Neural crest cell (in vitro differentiated cells): ENCODE measurements at places on chromosomes 2 and 18. TPM values are rescaled to one million over a fixed set of nuclear protein-coding genes. Genes with fewer than 3 reads are reported as not detected.

DNA sequence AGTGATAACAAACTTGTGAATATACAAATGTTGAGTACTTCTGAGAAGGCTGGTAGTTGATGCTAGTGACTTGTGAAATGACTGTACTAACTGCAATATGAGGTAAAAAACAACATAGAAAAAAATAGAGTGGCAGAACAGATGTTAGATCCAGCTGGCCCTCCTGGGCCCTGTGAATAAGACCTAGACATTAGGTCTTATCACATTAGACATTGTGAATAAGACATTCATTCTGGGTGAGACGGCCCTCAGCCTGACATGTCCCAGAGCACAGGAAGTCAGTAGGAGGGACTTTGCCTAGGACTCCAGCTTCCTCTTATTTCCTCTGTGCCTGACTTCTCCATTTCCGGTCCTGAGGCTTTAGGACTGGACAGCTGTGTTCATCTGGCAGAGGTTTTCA lies 22.9 kb downstream of the DOK1 start:
- H3K4me3 ChIP-seq, result no peak overlapping the region
- peaks cover 5% of the 10 kb centered on the region for H3K27me3 ChIP-seq
- H3K4me1 ChIP-seq, result peaks cover 20% of the 10 kb centered on the region
- H3K27ac ChIP-seq, result peak overlapping the region; percentile 51
- no peaks in the 10 kb centered on the region for H3K36me3 ChIP-seq
- DNase-seq, result no peak

DNA sequence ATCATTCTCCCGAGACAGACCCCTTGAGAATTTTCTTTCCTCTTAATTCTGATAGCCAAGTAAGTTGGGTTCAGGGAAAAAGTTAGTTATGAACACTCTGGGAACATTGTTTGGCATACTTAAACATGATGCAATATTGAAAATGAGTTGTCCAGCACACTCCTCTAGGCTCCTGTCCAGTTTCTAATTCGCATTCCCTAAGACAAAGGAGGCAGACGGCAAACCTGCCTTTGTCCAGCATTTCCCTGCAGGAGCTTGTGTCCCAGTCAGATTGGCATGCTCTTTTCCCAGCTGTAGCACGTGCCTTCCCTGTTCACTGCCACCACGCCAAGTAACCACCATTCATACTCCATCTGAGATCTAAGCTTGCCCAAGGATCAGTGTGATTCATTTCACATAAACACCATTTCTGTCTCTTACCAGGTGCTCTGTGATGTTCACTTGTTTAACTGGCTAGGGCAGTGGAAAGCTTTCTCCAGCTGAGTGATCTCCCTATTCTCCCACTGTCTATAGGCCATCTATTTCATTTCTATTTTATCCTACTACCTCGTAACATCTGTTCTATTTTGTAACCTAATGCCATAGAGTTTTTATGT lies 150.0 kb upstream of the EPB41L3 start:
- no peaks in the 10 kb centered on the region for H3K4me1 ChIP-seq
- no peaks in the 10 kb centered on the region for H3K27me3 ChIP-seq
- H3K36me3 ChIP-seq, result no peaks in the 10 kb centered on the region
- no peak overlapping the region for H3K4me3 ChIP-seq

DNA sequence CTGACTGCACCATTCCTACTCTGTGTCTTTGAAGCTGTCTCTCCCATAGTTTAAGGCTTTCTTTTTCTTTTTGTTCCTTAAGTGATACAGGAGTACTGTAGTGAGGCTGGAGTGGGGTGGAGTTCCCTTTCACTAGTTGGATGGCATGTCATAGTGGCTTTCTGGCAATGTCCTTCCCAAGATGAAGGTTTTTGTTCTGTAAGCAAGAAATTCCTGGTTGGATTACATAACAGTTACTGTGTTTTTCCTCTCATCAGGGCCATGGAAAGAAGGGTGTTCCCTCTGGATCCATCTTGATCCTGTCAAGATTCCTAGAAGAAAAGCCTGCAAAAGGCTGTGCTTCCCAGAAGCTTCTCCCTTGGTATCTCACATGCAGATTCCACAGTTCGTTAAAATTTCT lies 84.2 kb downstream of the ACKR3 start:
- no peak for DNase-seq
- no peaks in the 10 kb centered on the region for H3K27me3 ChIP-seq
- no peak overlapping the region for H3K27ac ChIP-seq
- no peaks in the 10 kb centered on the region for H3K36me3 ChIP-seq
- H3K4me3 ChIP-seq, result no peak overlapping the region

The CAPN14 gene
- total RNA-seq, result 0.36 and 0.47 TPM in 2 replicates

DNA sequence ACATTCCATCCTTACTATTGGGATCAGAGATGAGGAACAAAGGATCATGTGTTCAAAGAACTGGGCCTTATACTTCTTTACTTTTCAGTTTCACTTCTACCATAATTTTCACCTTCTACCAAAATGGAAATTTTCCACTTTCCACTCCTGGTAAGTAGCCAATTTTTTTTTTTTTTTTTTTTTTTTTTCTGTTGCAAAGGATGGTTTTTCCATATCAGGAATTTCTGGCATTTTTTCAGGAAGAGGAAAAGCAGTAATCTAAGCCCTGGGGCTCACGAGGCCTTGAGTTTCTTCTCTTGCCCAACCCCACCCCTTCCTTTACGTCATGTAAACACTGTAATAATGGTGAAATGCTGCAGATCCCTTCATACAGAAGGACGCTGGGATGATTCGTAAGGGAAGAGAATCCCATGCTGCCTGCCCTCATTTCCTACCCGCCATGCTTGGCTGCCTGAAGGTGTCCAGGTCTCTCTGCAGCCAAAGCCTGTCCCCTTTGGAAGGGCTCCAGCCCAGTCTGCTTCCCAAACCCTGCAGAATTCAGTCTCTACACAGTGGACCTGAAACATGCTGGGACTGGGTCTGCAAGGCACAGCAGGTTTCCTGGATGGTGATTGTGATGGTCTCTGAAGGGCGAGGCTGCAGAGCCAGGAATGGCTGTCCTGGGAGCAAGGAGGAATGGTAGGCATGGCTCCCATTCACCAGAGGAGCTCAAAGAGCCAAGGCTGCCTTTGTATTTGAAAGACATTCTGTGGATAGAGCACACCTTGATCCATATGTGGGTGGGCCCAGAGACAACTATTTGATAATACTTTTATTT lies 57.0 kb downstream of the EFR3B start:
- H3K27ac ChIP-seq, result peak overlapping the region; percentile 97
- H3K36me3 ChIP-seq, result peaks cover 37% of the 10 kb centered on the region
- DNase-seq, result no peak
- H3K4me1 ChIP-seq, result peaks cover 25% of the 10 kb centered on the region
- H3K4me3 ChIP-seq, result no peak overlapping the region

GRCh38 chr2:195706161-195706900 lies 49.3 kb downstream of the SLC39A10 start:
- H3K4me3 ChIP-seq, result no peak overlapping the region
- peaks cover 15% of the 10 kb centered on the region for H3K36me3 ChIP-seq
- H3K4me1 ChIP-seq, result no peaks in the 10 kb centered on the region

GRCh38 chr2:193114827-193115226 lies 920.1 kb upstream of the TMEFF2 start:
- no peak overlapping the region for H3K27ac ChIP-seq
- no peak for DNase-seq

GRCh38 chr2:11196246-11196645 lies 41.0 kb downstream of the SLC66A3 start:
- no peak overlapping the region for H3K4me3 ChIP-seq
- peaks cover 9% of the 10 kb centered on the region for H3K36me3 ChIP-seq
- H3K27ac ChIP-seq, result no peak overlapping the region
- no peaks in the 10 kb centered on the region for H3K27me3 ChIP-seq
- H3K4me1 ChIP-seq, result no peaks in the 10 kb centered on the region

The HRH4 gene
- total RNA-seq, result 0.07 TPM in 1 of 2 replicates, not detected in the other

GRCh38 chr2:111665011-111665410 lies 219.0 kb downstream of the ANAPC1 start:
- peaks cover 1% of the 10 kb centered on the region for H3K4me1 ChIP-seq
- peaks cover 4% of the 10 kb centered on the region for H3K36me3 ChIP-seq
- DNase-seq, result no peak
- no peak overlapping the region for H3K4me3 ChIP-seq
- no peaks in the 10 kb centered on the region for H3K27me3 ChIP-seq

The SERPINB3 gene
- total RNA-seq, result not detected in 2 replicates

DNA sequence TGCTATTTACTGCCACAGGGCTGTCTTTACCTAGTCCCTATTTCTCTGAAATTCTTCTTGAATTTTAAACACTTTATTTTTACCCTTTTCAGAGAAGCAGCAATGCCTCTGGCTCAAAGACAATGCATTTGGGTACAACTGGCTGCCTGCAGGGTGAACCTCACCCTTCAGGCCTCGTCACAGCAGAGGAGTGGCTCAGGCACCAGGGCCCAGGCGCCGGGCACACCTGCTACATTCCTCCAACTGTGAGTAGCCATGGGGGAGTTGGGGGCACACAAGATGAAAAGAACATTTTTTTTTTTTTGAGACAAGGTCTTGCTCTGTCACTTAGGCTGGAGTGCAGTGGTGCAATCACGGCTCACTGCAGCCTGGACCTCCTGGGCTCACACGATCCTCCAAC lies 74.9 kb upstream of the KCNE4 start:
- H3K27me3 ChIP-seq, result no peaks in the 10 kb centered on the region
- no peak overlapping the region for H3K27ac ChIP-seq
- H3K36me3 ChIP-seq, result no peaks in the 10 kb centered on the region
- no peaks in the 10 kb centered on the region for H3K4me1 ChIP-seq
- H3K4me3 ChIP-seq, result no peak overlapping the region

DNA sequence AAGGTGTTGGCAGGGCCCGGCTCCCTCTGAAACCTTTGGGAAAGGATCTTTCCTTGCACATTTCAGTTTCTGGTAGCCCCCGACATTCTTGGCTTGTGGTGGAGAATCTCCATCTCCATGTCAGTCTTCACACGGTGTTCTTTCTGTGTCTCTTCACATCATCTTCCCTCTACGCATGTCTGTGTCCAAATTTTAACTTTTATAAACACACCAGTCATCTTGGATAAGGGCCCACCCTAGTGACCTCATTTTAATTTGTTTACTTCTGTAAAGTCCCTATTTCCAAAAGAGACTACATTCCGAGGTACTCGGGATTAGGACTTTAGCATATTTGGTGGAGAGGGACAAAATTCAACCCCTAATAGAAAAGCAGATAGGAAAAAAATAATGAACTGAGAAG lies 138.4 kb downstream of the GALNT3 start:
- DNase-seq, result no peak
- peaks cover 38% of the 10 kb centered on the region for H3K36me3 ChIP-seq
- no peaks in the 10 kb centered on the region for H3K27me3 ChIP-seq
- H3K27ac ChIP-seq, result no peak overlapping the region

The CLHC1 gene
- total RNA-seq, result 22.5 and 23.0 TPM in 2 replicates

The C2orf15 gene
- total RNA-seq, result 0.23 and 0.37 TPM in 2 replicates

DNA sequence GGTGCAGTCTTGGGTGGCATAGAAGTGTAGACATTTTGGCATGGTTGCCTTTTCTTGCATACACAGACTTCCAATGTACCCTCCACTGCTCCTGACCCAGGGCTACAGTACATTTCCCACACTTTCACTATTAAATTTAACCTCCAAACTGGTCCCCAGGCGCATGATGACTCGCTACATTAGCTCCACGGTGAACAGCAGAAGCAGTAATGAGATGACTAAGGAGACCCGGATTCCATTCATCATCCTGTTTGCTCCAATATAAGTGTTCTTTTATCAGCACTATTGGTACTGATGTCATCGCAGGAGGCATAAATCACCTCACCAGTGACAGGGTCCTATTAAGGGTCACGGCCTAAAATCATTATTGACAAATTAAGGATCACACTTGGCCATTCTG lies 316.5 kb downstream of the EN1 start:
- H3K27ac ChIP-seq, result no peak overlapping the region
- H3K4me1 ChIP-seq, result peaks cover 18% of the 10 kb centered on the region
- no peak for DNase-seq
- H3K27me3 ChIP-seq, result peaks cover 61% of the 10 kb centered on the region
- no peak overlapping the region for H3K4me3 ChIP-seq
- H3K36me3 ChIP-seq, result no peaks in the 10 kb centered on the region

DNA sequence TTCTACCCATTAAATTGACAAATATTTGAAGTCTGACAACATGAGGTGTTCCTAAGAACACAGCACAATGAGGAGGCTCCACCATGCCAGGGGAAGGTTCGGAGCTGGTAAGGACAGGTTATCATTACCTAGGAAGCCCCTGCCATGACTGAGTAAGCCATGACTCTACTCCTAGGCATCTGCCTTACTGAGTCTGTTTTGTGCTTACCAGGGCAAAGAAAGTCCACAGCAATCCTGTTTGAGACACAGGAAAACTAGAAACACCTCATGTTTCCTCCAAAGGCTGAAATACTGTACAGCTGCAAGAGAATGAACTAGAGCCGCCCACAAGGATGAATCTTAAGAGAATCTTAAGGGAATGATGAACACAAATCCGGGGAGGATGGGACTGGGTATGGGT lies 11.6 kb downstream of the TGFBRAP1 start:
- no peak for DNase-seq
- no peaks in the 10 kb centered on the region for H3K27me3 ChIP-seq
- no peak overlapping the region for H3K4me3 ChIP-seq
- H3K36me3 ChIP-seq, result no peaks in the 10 kb centered on the region
- no peak overlapping the region for H3K27ac ChIP-seq

- H3K4me1 ChIP-seq, result peaks cover 9% of the 10 kb centered on the region
- no peak overlapping the region for H3K27ac ChIP-seq
- no peaks in the 10 kb centered on the region for H3K36me3 ChIP-seq
- no peak overlapping the region for H3K4me3 ChIP-seq
- no peaks in the 10 kb centered on the region for H3K27me3 ChIP-seq
Measured at GRCh38 chr18:13461936-13462335, 243.4 kb downstream of the LDLRAD4 start.

GRCh38 chr2:108605947-108606346 lies 71.7 kb downstream of the LIMS1 start:
- peaks cover 12% of the 10 kb centered on the region for H3K36me3 ChIP-seq
- no peaks in the 10 kb centered on the region for H3K27me3 ChIP-seq
- DNase-seq, result no peak
- no peak overlapping the region for H3K4me3 ChIP-seq
- H3K27ac ChIP-seq, result no peak overlapping the region

GRCh38 chr2:96832754-96833507 lies 10.9 kb downstream of the ANKRD23 start:
- peaks cover 6% of the 10 kb centered on the region for H3K36me3 ChIP-seq
- no peaks in the 10 kb centered on the region for H3K27me3 ChIP-seq
- H3K4me3 ChIP-seq, result peak overlapping the region; percentile 74
- peaks cover 16% of the 10 kb centered on the region for H3K4me1 ChIP-seq

DNA sequence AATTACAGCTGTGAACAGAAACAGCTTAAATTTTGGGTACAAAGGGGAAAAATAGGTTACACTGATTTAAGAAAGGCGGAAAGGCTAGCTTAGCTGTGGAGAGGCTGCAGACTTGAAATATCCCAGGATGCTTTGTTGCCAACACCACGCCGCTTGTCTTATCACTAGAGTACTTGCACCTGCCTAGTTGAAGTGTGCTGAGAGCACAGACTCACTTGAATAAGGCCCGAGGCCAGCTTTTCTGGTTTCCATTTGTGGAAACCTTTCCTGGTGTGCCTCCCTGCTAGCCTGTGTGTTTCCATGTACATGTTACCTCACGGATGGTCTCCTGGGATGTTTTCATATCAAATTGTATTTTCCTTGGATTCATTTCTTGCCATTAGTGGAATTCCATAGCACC lies 3.2 kb downstream of the CABLES1 start:
- peaks cover 24% of the 10 kb centered on the region for H3K4me1 ChIP-seq
- no peaks in the 10 kb centered on the region for H3K36me3 ChIP-seq
- DNase-seq, result no peak
- peak overlapping the region; percentile 74 for H3K4me3 ChIP-seq

GRCh38 chr2:48449073-48449840 lies 80.7 kb upstream of the STON1 start:
- H3K36me3 ChIP-seq, result no peaks in the 10 kb centered on the region
- no peak for DNase-seq
- H3K4me1 ChIP-seq, result peaks cover 22% of the 10 kb centered on the region
